ENCODE measurements at places on chromosomes 4 and X.

DNA sequence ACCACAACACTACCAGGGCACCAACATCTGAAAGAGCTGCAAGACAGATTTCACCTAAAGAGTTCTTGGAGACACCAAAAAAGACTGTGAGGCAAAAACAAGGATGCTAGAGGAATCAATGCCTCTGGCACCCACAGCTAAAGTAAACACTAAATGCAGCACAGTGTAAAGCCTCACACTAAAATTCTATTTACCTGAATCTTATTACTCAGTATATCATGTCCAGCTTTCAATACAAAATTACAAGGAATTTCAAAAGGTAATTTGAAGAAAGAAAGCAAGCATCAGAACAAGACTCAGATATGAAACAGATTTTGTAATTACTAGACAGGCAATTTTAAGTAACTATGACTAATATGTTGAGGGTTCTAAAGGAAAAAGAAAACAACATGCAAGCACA, 19.6 kb downstream of the RAB28 start:
- DNase-seq = no peak

GRCh38 chrX:110108381-110108821, 105.5 kb downstream of the TMEM164 start:
- DNase-seq = no peak

DNA sequence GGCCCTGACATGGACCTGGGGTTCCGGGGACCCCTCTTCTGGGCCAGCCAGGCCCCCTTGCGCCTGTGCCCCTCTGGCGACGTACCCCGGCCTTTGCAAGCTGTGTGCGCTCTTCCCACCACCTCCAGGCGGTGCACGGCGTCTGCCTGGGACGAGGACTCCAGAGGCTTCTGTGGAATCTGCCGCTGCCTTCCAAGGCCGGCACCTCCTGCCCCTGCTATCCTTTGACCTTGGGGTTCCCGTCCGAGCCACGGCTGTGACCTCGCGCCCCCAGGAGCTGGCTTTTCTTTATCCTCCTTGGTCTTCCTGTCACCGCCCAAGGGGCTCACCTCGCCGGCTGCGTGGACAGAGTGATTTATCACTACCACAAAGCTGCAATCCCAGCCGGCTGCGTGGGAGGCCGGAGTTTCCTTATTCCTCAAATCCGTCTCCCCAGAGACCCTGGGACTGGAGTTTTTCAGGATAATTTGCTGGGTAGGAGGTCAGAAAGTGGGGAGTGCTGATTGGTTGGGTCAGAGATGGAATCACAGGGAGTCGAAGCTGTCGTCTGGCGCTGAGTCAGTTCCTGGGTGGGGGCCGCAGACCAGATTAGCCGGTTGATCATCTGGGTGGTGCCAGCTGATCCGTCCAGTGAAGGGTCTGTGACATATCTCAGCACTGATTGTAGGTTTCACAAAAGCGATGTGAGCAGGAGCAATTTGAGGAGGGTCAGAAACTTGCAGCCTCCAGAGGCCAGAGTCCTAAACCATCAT, 19.8 kb upstream of the PLCXD1 start:
- no peak for DNase-seq

DNA sequence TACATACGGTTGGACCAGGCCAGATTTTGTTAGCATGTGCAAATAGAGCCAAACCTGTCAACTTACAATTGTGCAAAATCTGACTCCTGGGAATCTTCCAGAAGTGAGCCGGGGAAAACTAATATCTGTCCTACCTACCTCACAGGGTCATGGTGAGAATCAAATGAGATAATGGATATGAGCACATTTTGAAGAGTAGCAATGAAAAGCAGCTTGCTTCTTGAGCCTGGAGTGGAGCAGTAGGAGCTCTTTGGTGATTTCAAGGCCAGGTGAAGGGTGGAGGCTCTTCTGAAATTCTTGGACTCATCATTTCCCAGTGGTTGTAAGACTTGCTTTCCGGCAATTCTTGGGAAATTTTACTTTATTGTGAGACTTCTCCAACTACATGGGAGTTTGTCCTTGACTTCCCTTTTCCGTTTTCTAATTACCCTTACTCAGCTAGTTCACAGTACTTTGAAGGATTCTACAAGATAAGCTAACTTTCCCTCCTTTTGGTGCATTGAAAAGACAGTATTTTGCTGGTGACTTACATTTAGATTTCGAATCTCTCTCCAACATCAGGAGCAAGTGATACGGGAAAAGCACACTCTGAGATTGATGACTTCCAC, 12.2 kb downstream of the PLAC1 start:
- no peak for DNase-seq

All from CD4-positive, alpha-beta T cell treated with Interleukin-15 for 1 hour (primary cell).